ENCODE measurements at places on chromosomes 6 and 20.

DNA sequence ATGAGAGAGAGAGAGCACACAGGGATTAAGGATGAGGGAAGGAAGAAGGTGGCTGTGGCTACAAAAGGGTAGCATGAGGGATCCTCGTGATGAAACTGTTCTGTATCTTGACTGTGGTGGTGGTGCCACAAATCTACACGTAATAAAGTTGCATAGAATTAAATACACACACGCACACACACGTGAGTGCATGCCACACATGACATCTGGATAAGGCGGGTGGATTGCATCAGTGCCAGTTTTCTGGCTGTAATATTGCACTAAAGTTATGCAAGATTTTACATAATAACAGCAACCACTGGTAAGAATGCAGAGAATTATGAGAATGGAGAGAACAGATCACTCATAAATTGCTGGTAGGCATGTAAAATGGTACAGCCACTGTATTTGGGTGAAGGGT is 16.9 kb upstream of the STK35 start:
- DNase-seq, result no peak

- no peak for DNase-seq
These were observed 37.6 kb downstream of the SULF2 start for GRCh38 chr20:47747669-47748031.

DNA sequence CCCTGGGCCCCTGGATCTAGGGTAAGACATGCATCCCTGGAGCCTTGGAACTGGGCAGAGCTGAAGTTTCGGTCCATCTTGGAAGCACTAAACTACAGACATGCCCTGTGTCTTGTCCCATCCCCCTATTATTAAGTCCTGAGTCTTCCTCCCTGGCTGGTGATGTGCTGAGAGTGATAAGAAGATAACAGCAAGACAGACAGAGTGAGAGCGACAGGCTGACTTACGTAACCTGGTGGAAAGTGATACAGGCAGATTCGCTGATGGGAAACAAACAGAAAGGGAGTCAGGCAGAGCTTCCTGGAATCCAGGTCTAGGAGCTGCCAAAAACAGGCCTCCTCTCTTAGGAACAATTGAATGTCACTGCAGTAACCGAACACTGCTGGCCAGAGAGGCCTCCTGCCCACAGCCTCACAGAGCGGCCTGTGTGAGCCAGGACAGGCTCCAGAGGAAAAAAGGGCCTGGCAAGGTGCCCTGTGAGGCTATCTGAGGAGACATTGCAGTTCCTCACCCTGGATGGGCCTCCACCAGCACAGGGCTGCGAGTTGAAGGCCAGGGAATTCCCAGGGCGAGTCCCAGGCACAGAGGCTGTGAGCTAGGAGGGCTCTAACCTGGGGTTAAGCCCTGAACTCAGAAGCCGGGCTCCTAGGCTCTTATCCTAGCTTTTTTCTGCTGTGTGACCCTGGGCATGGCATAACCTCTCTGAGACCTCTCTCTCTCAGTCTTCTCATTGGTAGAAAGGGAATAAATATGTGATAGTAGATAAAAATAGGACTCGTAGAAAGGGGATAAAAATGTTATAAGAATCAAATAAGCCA is 34.2 kb upstream of the B4GALT5 start:
- DNase-seq, result no peak

DNA sequence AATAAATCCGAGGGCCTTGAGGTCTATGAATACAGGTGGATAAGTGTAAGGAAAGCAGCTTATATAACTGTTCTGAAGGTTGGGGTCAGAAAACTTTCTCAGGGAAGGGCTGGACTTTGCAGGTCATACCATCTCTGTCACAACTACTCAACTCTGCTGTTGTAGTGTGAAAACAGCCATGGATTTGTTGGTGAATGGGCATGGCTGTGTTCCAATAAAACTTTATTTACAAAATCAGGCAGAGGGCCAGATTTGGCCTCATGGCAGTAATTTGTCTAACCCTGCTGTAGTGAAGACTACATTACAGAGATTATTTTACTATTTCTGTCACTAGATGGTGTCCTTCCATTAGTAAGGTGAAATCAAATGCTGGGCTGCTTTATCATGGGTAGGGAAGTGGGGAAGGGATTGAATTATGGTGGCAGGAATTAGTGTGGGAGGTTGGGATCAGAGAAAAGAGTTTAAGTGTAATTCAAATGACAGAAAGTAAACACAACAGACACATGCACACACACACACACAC is 409.6 kb upstream of the CHD6 start:
- DNase-seq, result no peak

- DNase-seq, result no peak
These were observed 255.0 kb downstream of the HACE1 start for GRCh38 chr6:104604685-104605084.

GRCh38 chr6:40681622-40682021 is 94.5 kb upstream of the LRFN2 start:
- DNase-seq, result no peak

DNA sequence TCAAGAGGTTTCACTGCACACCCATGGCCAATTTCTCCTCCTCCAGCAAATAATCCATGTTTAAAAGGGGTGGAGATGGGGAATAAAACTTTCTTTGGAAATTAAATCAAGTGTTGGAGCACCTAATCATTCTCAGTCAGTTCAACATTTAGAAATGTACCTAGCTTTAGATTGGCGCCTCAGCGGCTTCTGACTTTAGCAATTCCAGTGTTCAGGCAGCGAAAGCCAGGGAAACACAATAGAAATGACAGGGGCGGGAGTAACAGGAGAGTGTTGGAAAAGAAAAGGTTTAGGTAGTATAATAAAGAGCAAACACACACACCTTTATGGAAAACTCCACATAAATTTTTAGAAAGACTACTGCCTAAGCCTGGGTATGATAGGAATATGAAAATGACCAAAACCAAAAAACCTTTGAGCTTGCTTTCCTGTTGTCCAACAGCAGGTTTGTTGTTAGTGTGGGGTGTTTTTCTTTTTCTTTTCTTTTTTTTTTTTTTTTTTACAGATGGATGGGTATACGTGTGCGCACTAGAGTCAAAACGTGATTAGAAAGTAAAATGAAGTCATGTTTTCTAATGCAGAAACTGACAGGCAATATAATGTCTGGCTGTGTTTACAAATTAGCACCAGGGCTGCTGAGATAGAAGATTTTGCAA is 7.7 kb downstream of the TFAP2A start:
- DNase-seq, result no peak

GRCh38 chr6:120945905-120946594 is 388.2 kb downstream of the TBC1D32 start:
- no peak for DNase-seq

DNA sequence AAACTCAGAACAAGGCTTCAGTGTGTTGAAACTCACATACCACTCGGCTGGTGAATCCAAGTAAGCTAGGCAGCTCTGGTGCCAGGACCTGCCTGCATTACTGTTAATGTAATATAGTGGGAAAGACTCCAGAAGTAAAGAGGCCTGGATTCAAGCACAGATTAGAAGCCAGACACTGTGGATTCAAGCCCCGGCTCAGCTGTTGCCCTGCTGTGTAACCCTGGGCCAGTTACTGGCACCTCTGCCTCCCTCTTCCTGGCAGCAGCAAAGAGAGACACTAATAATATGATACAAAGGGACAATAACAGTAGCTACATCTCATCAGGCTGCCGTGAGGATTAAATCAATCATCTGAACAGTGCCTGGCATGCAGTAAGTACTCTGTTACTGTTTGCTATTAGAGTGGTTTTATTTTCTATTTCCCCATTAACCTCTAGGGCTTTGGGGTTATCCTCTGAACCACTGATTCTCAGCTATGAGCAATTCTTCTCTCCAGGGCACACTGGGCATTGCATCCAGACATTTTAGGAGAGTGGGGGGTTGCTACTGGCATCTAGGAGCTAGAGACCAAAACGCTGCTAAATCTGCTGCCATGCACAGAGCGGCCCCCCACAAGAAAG is 92.9 kb downstream of the ZMYND8 start:
- DNase-seq, result no peak

- DNase-seq, result no peak
These were observed 4.5 kb downstream of the MRPL14 start for GRCh38 chr6:44122801-44123200.

GRCh38 chr6:41352907-41353306 is 17.5 kb downstream of the NCR2 start:
- no peak for DNase-seq

GRCh38 chr20:41623625-41624375 is 5.6 kb upstream of the CHD6 start:
- no peak for DNase-seq

- no peak for DNase-seq
These were observed 91.0 kb downstream of the NCR2 start for GRCh38 chr6:41426438-41426851.

DNA sequence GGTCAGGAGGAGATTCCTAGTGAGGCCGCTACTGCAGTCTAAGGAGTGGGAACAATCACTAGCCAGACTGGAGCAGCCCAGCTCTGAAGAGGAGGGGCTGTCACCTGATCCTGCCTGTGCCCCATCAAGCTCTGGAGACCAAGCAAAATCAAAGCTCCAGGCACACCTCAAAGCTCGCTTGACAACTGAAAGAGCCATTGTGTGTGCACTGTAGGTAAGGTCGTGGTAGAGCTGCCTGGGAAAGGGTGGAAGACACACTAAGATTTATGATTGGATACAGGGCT is 58.2 kb downstream of the CSE1L start:
- DNase-seq, result no peak

GRCh38 chr6:13914351-13914750 is 10.4 kb upstream of the RNF182 start:
- no peak for DNase-seq

- no peak for DNase-seq
These were observed 388.8 kb downstream of the RNGTT start for GRCh38 chr6:88574651-88575050.

GRCh38 chr20:38724626-38725147 is 401 bp downstream of the SLC32A1 start:
- DNase-seq, result no peak

DNA sequence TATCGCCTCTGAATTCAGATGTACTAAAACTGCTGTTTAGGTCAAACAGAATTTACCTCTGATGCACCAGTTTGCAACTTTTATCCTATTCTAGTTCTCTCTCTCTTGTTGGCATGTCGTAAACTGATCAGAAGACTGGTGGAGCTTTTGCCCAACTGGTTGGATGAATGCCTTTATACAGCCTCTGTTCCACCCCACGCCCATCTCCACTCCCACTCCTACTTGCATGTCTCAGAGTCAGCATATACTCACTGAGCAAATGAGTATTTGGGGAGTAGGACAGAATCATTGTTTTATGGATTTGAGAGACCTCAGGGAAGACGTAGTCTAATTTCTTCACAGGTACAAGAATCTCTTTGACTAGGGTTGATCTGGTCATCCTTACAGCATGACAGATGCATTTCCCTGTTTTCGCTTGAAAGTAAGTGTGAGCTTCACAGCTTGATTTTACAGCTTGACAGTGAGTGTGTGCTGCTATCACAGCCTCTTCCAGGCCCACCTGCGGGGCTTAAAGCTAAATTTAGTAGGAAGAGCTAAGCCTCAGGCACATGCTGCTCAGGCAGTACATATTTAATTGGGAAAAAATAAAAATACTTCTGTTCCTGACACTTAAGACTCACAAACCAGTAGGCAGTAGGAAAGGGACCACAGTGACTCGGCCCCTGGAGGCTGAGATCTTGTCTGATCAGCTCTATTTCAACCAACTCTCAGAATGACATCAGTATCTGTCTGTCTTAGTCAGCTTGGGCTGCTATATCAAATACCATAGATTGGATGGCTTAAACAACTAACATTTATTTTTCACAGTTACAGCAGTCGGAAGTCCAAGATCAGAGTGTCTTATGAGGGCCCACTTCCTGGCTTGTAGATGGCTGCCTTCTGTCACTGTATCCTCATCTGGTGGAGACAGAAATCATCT is 30.4 kb downstream of the TRMT6 start:
- DNase-seq, result no peak

DNA sequence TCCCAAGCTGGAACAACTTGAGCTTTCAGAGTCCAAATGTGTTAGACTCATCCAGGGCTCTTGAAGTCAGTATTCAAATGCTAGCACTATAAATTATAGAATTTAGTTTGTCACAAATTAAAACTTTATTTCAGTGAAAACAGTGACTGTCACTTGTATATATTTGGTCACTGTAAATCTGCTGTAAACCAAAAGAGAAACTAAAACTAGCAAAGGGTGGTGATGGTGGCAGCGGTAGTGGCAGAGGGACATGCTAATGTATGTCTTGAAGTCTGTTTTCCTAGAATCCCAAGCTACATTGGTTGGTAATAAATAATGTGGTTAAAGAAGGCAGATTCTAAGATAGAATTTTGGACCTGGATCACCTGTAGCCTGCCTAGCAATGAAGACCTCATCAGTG is 140.4 kb upstream of the CENPW start:
- no peak for DNase-seq

DNA sequence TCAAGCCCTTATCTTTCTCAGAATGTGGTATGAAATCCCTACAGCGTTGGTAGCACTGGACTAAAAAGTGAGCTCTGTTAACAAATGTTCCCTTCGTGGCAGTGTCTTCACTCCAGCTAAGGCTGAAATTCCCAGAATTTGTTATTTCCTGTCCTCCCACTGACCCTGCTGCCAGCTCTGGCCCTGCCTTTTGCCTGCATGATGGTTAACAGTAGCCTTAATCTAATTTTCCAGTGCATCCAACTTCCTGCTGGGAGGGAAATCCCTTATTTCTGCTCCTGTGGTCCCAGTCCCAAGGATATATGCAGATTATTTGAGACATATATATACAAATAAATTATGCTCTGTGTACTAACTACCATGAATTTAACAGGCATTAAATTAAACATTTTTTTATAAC is 157.2 kb upstream of the CARMIL1 start:
- no peak for DNase-seq

GRCh38 chr6:26576407-26576843 is 20.3 kb upstream of the ABT1 start:
- no peak for DNase-seq

DNA sequence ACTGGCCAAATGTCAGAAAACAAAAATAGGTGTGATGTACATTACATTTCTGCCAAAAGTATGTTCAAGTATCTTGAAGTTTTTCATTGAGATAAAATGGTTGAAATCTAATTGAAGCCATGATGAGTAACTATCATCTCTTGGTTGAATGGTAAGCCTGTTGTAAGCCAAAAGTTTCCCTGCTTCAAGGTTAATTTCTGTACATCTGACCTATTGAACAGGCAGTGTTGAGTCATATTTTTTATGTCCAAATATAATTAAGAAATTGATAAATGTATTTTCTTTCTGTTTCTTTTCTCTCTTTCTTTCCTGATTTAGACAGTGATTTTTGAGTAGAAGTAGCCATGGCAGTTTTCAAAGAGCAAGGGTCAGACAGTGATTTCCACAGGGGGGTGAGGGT is 4.4 kb downstream of the RREB1 start:
- DNase-seq, result no peak

DNA sequence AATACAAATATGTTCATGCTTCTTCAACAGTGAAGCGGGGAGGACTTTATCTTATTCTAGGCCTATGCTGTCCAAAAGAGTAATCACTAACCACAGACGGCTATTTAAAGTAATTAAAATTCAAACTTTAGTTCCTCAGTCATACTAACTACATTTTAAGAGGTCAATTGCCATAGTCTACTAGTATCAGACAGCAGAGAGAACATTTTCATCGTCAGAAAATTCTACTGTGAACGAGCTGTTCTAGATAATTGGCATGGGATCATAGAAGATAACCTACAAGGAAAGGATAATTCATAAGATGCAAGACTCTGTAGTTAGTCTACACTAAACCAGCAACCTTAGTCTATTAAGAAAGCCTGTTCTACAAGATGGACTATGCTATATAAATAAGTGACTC is 44.4 kb downstream of the PRKN start:
- no peak for DNase-seq
